Kidney glomerular epithelial cell (primary cell): ENCODE measurements at places on chromosomes 16 and 17.
A peak's percentile ranks its signal among the peaks of the same experiment; 100 is the strongest.

- no peak for DNase-seq
Observed at GRCh38 chr17:33366960-33367359, 73.9 kb upstream of the ASIC2 start.

GRCh38 chr17:79619636-79620206 is 8.9 kb upstream of the RBFOX3 start:
- no peak for DNase-seq

GRCh38 chr16:60091529-60091928 is 1357.4 kb upstream of the GOT2 start:
- DNase-seq, result no peak

DNA sequence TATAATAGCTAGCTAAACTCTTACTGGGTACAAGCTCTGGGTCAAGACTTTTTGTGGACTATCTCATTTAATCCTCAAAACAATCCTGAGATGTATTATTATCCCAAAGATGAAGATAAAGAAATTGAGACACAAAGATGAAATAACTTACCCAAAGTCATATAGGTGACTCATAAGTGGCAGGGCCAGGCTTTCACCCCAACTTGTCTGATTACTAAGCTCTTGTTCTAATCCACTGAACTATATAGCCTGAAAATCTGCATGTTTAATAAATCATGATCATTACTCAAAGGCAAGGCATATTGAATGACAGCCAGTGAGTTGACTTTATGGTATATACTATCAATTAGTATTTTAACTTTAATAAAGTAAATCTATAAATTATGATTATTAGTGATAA is 77.4 kb downstream of the SKAP1 start:
- DNase-seq, result peak; percentile 26

- DNase-seq, result no peak
Observed at GRCh38 chr17:15424521-15424920, 42.9 kb downstream of the CDRT4 start.

DNA sequence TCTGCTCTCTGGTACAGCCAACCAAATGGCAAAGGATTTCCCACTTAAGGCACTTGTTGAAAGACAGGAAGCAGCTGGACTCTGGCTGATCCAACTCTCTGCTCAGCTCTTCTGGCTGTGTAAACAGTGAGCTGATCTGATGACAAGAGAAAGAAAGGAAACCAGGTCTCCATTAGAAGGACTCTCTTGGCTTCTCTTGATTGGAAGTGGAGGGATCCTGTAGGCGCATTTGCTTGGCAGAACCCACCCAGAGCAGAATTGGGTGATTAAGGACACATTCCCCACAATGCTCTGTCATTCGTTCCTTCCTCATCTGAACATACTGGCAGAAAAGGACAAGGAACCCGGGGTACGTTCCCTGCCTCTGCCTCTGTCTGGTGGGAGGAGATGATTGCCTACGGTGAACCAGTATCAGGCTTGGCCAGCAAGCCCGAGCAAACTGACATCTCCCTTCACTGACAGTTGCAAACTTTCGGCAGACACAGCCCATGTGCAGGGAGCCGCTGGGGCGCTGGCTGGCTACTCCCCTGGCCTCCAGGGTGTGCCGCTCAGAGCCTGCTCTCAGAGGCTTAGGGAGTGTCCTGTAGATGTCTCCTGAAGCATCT is 29.1 kb downstream of the LDHD start:
- no peak for DNase-seq

- peak; percentile 18 for DNase-seq
Observed at GRCh38 chr16:69890114-69890891, 60.8 kb upstream of the CLEC18A start.

GRCh38 chr17:1180958-1181752 is 1.4 kb upstream of the ABR start:
- no peak for DNase-seq

- no peak for DNase-seq
Observed at GRCh38 chr16:11572301-11572995, 14.3 kb downstream of the LITAF start.

DNA sequence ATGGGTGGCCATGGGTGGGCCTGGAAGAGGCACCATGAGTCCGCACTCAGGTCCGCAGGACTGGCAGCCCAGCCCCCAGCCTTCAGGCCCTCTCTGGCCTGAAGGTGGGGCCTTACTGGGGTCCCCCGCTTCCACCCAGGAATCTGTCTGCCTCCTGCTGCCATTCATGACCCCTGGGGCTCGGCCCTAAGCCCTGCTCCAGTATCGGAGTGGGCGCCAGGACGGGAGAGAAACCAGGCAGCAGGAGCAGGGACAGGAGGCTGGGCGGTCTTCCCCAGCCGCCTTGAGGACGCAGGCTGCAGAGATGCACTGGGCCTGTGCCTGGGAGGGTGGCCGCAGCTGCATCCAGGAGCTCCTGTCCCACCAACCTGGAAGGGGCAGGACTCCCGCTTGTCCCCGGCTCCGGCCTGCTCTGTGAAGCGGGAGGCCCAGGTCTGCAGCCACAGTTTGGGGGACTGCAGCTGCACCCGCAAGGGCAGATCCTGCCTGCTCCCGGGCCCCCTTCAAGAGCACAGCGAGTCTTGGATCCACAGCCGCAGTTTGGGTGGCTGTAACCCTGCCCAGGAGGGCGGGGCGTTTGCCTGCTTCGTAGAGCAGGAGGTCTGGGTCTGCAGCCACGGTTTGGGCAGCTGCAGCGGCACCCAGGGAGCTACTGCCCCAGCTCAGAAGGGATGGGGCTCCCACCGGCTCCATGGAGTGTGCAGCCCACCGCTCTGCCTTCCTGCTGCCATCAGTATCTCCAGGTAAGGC is 81.8 kb upstream of the DNAJA2 start:
- no peak for DNase-seq
